ENCODE measurements at places on chromosomes 3 and 15. TPM values are rescaled to one million over a fixed set of nuclear protein-coding genes. Genes with fewer than 3 reads are reported as not detected.
A peak's percentile ranks its signal among the peaks of the same experiment; 100 is the strongest.

PFN2 gene
- total RNA-seq: 470 TPM

- DNase-seq: peak; percentile 66
Observed at GRCh38 chr15:57922776-57923175, 142.7 kb downstream of the ALDH1A2 start.

- no peak for DNase-seq
Observed at GRCh38 chr3:7204848-7205156, 343.9 kb downstream of the GRM7 start.

- peak; percentile 87 for DNase-seq
Observed at GRCh38 chr15:100043068-100043641, 298.6 kb downstream of the ADAMTS17 start.

- no peak for DNase-seq
Observed at GRCh38 chr3:187802928-187803259, 57.6 kb upstream of the BCL6 start.

- DNase-seq: no peak
Observed at GRCh38 chr3:72461787-72462186, 386.5 kb downstream of the SHQ1 start.

KPNA4 gene
- total RNA-seq: 40.0 TPM

- no peak for DNase-seq
Observed at GRCh38 chr3:32484436-32484835, 18.2 kb downstream of the CMTM6 start.

TRIM59 gene
- 17.4 TPM for total RNA-seq

DNA sequence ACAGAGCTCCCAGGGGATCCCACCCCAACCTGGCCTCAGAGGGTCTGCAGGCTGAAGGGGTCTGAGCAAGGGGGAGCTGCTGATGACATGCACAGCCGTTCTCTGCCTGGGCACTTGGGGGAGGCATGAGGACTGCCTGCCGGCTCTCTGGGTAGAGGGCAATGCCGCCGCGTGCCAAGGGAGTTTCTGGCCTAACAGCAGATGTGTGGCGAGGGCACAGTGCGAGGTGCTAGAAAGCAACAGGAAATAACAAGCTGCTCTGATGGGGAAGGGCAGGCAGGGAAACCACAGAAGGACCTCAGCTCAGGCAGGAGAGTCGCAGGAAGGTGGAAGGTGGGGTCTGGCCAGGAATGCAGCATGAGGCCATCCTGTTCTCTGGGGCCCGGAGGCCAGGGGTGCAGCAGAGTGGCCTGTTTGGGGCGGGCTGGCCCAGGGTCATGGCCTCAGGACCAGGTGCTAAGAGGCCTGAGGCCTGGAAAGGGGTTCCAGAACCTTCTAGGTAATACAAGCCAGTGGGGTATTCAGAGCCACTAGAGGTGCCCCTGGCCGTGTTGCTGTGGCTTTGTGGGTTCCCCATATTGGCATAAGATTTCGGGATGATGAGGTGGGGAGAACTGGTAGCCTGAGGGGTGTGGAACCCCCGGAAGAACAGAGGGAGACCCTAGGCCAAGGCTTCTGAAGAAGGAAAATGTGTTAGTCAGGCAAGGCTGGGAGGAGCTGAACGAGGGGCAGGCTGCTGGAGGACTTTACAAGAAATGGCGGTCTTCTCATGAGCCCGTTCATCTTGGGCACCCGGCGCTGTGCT lies 41.2 kb downstream of the RGMA start:
- DNase-seq: no peak

- DNase-seq: no peak
Observed at GRCh38 chr15:57932348-57932747, 133.2 kb downstream of the ALDH1A2 start.

GRCh38 chr15:55742498-55742926 lies 440 bp downstream of the PRTG start:
- DNase-seq: no peak

DNA sequence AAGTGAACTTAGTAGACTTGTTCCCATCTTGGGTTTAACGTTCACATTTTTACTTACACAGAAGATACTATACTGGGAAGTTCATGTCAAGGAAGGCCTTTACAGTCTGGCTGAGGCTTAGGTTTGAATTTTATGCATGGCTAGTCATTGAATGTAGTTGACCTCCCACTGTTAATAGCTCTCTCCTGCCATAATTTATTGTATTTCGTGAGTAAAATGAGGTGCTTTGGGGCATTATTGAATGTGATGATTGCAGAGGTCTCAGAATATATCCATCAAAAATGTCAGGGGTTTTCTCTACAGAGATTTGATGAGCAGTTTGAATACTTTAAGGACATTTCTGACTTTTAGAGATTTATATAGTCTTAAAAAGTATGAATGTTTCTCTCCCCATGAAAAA lies 356.6 kb upstream of the GRM7 start:
- no peak for DNase-seq

BCHE gene
- 8.0 TPM for total RNA-seq
